T-helper 17 cell (primary cell): ENCODE measurements at places on chromosomes 5 and 9.

DNA sequence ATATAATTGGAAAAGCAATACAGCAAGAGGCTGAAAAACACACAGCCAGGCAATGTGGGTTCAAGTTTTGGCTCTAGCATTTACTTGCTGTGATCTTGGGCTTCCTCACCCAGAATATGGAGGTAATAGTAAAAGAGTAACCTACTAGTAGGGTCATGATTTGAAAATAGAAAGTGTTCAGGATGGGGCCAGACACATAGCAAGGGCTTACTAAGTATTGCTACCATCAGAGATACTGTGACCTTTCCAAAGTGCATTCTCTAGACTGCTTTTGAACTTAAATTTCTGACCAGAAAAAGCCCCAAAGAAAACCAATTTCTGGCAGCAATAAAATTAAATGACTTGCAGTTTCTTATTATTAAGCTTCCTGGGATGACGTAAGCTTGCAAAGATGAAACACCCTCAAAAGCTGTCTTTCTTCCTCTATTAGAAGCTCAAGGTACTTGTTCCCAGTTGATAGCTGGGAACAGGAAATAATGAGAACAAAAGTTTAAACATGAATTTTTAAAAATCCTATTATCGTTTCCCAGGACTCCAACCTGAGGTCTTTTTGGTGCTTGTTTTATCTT, 20.3 kb downstream of the SLC45A2 start:
- no peak overlapping the region for H3K4me3 ChIP-seq
- H3K36me3 ChIP-seq = peaks cover 2% of the 10 kb centered on the region
- H3K27ac ChIP-seq = no peak overlapping the region

DNA sequence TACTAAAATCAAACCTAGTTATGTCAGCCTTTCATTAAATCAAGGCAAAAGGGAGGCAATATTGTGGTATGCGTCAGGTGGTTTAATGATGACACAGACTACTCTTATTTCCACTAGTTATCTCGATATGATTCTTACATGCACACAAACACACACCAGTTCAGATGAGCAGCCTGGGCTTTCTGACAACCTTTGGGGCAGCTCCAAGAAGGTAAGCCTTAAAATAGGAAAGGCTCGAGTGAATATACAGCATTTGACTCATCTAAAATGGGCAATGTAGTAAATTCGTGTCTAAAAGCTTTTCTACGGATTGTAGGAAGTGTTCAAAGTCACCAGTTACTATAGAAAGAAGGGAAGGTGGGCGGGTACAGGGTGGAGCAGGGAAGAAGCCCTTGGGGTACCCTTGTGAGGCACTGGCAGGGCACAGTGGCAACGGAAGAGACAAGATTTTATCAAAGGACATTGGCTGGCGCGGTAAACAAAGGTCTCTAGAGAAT, 1.9 kb downstream of the ANKH start:
- no peak for DNase-seq
- H3K27ac ChIP-seq = peak overlapping the region; percentile 99
- H3K4me1 ChIP-seq = peaks cover 34% of the 10 kb centered on the region
- no peaks in the 10 kb centered on the region for H3K27me3 ChIP-seq

GRCh38 chr5:110386782-110387181, 339.7 kb downstream of the TMEM232 start:
- no peak overlapping the region for H3K27ac ChIP-seq
- no peaks in the 10 kb centered on the region for H3K27me3 ChIP-seq
- H3K4me1 ChIP-seq = no peaks in the 10 kb centered on the region
- no peak overlapping the region for H3K4me3 ChIP-seq

GRCh38 chr5:145953202-145953601, 16.8 kb downstream of the SH3RF2 start:
- no peak for DNase-seq
- no peak overlapping the region for H3K4me3 ChIP-seq
- no peaks in the 10 kb centered on the region for H3K4me1 ChIP-seq
- H3K27ac ChIP-seq = no peak overlapping the region

DNA sequence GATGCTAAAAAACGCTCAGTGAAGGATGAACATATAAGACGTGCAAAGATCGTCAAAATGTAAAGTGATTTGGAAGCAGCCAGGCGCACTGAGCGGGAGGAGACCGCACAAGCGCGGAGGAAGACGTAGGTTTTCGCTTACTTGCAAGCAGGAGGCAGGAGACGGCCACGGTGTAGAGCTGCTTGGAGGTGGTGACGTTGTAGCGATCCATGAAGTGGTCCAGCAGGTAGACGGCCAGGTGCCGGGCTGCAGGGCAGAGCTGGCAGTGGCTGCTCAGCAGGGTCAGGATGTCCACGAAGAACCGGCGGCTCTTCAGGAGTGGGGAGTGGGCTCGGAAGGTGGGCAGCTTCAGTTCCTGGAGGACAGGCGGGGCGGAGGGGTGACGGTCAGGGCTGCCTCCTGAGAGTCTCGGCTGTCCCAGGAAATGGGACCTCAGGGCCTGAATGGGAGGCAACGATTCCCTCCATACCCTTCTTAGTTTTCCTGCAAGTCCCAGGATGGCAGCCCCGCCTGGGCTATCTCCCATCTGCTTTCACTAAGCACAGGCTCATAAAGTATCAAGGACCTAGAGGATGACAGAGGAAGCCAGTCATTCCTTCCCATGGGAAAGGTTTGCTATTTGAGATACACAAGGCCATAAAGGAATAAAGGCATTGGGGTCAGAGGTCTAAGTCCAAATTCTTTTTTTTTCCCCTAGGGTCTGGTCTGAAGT, 31.8 kb downstream of the CCNJL start:
- no peak for DNase-seq
- H3K27me3 ChIP-seq = peaks cover 37% of the 10 kb centered on the region
- H3K27ac ChIP-seq = no peak overlapping the region
- no peak overlapping the region for H3K4me3 ChIP-seq
- no peaks in the 10 kb centered on the region for H3K36me3 ChIP-seq

DNA sequence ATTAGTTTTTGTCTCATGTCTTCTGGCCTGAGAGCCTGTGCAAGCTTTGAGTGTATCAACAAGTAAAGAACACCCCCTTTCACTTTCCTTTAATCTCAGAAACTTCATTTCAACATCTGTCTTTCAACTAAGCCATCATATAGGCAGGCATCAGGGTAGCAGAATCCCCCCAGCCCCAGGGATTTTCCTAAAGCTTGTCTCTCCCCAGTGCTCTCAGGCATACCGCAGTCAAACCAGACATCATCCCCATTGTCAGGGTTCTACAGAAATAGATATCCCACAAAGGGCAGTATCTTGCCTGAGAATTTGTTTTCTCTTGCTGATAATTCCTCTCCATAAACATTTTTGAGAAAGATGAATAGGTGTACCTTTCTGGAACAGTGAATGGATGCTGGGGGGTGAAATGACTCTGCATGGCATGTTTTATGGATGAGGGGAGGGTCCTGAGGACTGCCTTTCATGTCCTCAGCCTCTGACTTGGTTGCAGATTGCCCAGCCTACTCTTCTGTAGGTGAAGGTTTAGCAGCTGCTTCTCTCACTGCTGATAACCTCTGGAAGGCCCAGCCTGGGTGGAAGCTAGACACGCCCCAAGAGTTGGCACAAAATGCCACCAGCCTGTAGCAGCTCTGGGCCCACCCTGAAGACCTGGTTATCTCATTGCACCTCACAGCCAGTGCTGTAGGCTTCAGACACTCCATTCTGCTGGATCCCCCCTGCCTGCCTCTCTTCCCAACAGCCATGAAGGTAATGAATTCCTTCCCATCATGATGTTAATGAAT, 20.5 kb upstream of the SHB start:
- peaks cover 5% of the 10 kb centered on the region for H3K36me3 ChIP-seq
- peaks cover 63% of the 10 kb centered on the region for H3K27me3 ChIP-seq
- no peak for DNase-seq
- no peak overlapping the region for H3K4me3 ChIP-seq
